ENCODE measurements at places on chromosomes 3 and 15.

DNA sequence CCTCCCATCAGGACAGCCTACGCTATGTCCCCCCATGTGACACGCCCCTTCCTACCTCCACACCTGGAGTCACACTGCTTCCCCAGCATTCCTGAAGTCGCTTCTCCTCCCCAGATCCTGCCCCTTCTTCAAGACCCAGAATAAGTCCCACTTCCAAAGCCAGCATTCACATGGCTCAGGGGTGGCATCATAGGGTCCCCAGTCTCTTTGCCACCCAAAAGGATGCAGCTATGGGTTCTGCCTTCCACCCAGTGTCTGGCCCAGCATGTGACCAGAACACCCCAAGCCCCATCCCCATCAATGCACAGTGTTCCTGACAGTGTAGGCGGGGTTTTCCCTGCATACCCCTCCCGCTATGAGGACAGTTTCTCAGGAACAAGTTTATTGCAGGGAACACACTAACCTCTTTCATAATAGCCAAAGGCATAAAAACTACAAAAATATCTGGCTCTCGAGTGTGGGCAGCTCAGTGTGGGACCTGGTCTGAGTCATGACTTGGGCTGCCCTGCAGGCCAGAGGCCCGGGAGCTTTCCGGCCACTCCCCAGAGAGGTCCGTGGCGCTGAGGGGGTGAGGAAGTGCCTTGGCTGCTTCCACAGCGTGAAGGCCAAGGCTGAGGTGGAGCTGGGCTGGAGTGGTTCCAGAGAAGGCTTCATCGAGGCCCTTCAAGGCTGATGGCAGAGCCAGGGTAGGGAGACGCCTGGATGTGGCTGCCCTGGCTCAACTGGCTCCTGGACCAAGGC lies 5.8 kb downstream of the ISLR start:
- no peak for DNase-seq

GRCh38 chr3:68256635-68257223 lies 602.3 kb upstream of the SUCLG2 start:
- no peak for DNase-seq

GRCh38 chr3:2589336-2589969 lies 490.8 kb downstream of the CNTN4 start:
- DNase-seq, result no peak

DNA sequence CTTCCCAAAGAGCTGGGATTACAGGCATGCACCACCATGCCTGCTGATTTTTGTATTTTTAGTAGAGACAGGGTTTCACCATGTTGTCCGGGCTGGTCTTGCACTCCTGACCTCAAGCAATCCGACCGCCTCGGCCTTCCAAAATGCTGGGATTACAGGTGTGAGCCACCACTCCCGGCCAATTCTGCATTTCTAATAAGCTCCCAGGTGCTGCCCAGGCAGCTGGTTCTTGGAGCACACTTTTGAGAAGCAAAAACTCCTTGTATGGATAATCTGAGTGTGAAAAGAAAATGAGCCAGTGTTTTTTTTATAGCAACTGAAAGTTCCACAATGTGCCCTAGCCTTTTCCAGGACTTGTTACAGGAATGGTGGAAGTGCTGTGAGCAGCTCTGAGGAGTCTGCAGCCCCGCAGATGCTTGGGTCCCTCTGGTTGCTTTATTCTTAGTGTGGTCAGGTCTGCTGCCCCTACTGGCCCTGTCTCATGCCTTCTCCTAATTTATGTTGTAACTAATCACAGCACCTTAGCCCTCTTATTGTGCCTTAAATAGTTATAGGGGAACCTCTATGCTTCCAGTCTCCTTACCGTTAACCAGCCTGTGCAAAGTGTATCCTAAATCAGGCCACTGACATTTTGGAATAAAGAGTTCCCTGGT lies 13.5 kb upstream of the KCNAB1 start:
- DNase-seq, result no peak

GRCh38 chr3:40923143-40923542 lies 276.2 kb upstream of the CTNNB1 start:
- DNase-seq, result no peak
